HFFc6 (cell line): ENCODE measurements at places on chromosomes 5 and 9. TPM values are rescaled to one million over a fixed set of nuclear protein-coding genes. Genes with fewer than 3 reads are reported as not detected.

CCDC180 gene
- total RNA-seq, result 0.77 to 1.1 TPM (median 0.85 TPM) in 3 replicates

RANBP3L gene
- not detected in 2 replicates for total RNA-seq

DNA sequence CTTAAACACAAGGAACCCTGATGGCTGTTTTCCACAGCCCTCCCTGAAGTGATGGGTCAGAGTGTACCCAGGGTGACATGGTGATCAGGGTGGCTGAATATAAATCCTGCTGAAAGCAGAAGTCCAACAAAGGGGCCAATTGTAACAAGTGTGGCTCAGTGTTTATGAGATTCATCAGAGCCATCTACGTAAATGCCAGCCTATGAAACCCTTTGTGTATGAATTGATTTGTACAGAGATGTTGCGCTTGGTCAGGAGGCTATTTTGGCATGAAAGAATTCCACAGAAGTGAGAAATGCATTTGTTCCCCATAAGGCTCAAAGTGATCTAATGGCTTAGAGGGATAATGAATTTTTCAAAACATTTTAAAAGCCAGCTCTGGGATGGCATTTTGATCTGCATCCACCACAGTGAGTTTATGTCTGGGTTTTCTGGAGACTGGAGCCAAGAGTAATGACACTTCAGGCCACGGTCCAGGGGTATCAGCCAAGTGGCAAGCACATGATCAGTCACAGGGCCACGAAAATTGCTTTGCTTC is 12.4 kb downstream of the PRUNE2 start:
- no peaks in the 10 kb centered on the region for H3K4me1 ChIP-seq
- H3K4me3 ChIP-seq, result no peak overlapping the region
- H3K27ac ChIP-seq, result no peak overlapping the region

THBS4 gene
- total RNA-seq, result 0.58 to 0.82 TPM (median 0.68 TPM) in 3 replicates

DNA sequence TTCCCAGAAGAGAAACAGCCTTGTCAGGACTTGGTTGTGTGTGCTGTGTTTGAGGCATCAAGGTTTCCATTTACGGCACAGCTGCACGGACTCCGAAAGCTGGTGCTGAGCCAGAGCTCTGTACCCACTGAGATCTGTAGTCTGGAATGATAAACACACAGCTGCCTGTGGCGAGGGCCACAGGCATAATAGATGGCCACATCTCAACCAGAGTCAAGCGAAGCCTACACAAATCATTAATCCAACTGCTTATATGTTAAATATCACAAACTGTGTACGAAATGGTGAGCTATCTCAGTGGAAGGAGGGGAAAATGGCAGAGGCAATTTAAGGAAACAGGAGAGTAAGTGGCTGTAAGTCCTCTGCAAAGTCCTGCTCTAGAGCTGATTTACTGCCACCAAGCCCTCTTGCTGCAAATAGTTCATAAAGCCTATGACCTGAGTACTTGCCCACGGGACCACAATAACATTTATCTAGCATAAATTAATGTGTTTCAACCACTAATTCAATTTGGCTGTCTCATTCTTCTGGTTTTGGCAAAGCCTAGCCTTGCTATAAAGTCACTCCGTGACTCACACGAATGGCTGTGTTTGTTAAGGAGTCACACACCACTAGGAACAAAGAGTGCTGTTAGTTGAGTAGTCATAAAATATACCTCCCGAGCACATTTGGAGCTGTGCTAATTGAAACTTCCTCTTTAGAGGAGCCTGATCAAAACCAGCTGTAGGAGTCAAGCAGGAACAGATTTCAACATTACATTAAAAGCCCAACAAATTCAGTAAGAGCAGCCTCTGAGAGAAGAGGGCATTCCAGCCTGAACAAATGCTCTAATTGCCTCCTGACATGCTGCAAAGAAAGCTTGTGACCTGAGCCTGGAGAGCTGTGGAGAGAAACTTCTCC is 738.6 kb upstream of the ZNF608 start:
- H3K4me1 ChIP-seq, result peaks cover 41% of the 10 kb centered on the region
- H3K36me3 ChIP-seq, result 0 out of 2 replicates have a peak, but pooled peaks cover 5% of the 10 kb centered on the region
- H3K27ac ChIP-seq, result peak overlapping the region; percentile 70
- DNase-seq, result peak; percentile 97
- peak overlapping the region; percentile 58 for H3K4me3 ChIP-seq
- peaks cover 13% of the 10 kb centered on the region for H3K27me3 ChIP-seq

DNA sequence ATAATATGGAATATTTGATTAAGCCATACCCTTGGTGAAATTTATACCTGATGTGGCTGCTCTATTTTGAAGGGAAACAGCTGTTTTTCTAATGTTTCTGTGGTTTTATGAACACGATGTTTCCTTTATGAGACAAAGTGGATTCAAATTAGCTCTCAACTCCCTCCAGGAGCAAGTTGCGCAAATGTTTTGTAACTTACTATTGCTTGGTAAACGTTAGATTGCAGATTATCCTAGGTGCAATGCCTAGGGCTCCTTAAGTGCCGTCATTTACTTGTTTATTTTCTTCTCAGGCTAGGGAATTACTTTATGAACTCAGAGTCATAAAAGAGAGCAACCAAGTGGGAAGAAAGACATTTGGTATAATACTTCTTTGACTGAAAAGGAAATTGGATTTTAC is 763.1 kb downstream of the TAF11L14 start:
- H3K27me3 ChIP-seq, result no peaks in the 10 kb centered on the region
- H3K4me1 ChIP-seq, result no peaks in the 10 kb centered on the region
- H3K27ac ChIP-seq, result no peak overlapping the region
- no peak for DNase-seq

- H3K36me3 ChIP-seq, result no peaks in the 10 kb centered on the region
- no peak for DNase-seq
- H3K27ac ChIP-seq, result no peak overlapping the region
- no peak overlapping the region for H3K4me3 ChIP-seq
- no peaks in the 10 kb centered on the region for H3K4me1 ChIP-seq
Observed at GRCh38 chr5:159588941-159589340, 258.7 kb upstream of the IL12B start.

MORN5 gene
- total RNA-seq, result not detected in 3 replicates

PCDHGB5 gene
- total RNA-seq, result 8.9 to 14.6 TPM (median 12.3 TPM) in 3 replicates

- no peak overlapping the region for H3K4me3 ChIP-seq
- no peaks in the 10 kb centered on the region for H3K36me3 ChIP-seq
- H3K27me3 ChIP-seq, result peaks cover 3% of the 10 kb centered on the region
- peaks cover 75% of the 10 kb centered on the region for H3K4me1 ChIP-seq
Observed at GRCh38 chr9:127972236-127972871, 8.4 kb downstream of the EEIG1 start.

DNA sequence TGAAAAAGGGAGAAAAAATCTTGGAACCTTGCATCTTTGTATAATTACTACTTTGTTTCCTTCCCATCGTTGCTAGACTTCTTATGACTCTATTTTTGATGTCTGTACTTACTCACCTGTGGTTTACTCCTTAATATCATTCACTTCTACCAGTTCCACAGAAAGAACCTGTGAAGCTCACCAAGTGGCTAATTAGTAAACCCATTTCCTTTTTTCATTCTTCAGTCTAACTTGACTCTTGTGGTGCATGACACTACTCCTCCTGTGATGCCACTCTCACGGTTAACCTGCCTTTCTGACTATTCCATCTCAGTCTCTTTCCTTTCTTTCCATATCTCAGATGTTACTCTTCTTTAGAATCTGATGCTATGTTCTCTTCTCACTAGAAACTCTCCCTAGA is 14.6 kb downstream of the RECK start:
- peaks cover 37% of the 10 kb centered on the region for H3K4me1 ChIP-seq
- H3K36me3 ChIP-seq, result peaks cover 32% of the 10 kb centered on the region; the same call in 1 of the 2 replicates
- no peak overlapping the region for H3K27ac ChIP-seq
- H3K4me3 ChIP-seq, result no peak overlapping the region
- no peaks in the 10 kb centered on the region; the same call in 1 of the 2 replicates for H3K27me3 ChIP-seq

DNA sequence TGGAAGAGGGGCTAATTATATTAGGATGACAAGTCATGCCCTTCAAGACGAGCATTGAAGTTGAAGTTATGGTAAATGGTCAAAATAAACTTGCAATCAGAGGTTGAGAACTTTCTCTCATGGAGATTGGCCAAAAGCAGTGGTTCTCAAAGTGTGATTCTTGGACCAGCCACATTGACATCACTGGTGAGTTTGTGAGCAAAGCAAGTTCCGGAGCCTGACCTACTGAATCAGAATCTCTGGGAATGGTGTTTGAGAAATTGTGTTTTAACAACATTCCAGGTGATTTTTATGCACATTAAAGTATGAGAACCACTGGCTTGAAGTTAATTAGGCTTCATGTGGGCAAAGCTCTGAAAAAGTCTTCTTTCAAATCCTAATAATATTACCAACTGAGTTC is 403.5 kb downstream of the ZSWIM6 start:
- no peaks in the 10 kb centered on the region for H3K36me3 ChIP-seq
- no peak for DNase-seq
- H3K27ac ChIP-seq, result no peak overlapping the region; the same call in 1 of the 2 replicates
- peaks cover 32% of the 10 kb centered on the region for H3K4me1 ChIP-seq
- peaks cover 3% of the 10 kb centered on the region for H3K27me3 ChIP-seq
- no peak overlapping the region for H3K4me3 ChIP-seq

GRCh38 chr9:127418037-127418471 is 6.1 kb upstream of the ZNF79 start:
- no peaks in the 10 kb centered on the region; the same call in 1 of the 2 replicates for H3K27me3 ChIP-seq
- no peak for DNase-seq
- peaks cover 32% of the 10 kb centered on the region for H3K4me1 ChIP-seq
- no peak overlapping the region for H3K4me3 ChIP-seq
- no peak overlapping the region for H3K27ac ChIP-seq

DNA sequence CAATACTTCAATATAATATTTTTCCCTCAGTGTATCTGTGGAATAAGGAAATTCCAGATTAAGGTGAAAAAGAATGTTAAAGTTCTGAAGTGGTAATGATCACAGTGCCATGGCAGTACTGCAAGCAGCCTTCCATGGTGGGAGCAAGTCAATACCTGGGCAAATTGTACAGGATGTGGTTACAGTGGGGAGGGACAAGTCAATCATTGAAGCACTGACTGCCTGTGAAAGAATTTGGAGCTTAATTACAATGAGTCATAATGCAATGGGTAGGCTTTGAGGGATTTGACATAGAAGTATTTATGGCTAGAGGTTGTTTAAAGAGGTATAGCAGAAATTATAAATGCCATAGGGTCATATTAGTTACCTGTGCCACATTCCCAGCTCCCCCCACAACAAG is 786.5 kb upstream of the ACO1 start:
- no peaks in the 10 kb centered on the region for H3K36me3 ChIP-seq
- no peak for DNase-seq
- H3K27ac ChIP-seq, result no peak overlapping the region
- no peaks in the 10 kb centered on the region for H3K27me3 ChIP-seq
- H3K4me3 ChIP-seq, result no peak overlapping the region
- H3K4me1 ChIP-seq, result no peaks in the 10 kb centered on the region

NR6A1 gene
- 0.08 to 0.24 TPM (median 0.14 TPM) in 3 replicates for total RNA-seq

DNA sequence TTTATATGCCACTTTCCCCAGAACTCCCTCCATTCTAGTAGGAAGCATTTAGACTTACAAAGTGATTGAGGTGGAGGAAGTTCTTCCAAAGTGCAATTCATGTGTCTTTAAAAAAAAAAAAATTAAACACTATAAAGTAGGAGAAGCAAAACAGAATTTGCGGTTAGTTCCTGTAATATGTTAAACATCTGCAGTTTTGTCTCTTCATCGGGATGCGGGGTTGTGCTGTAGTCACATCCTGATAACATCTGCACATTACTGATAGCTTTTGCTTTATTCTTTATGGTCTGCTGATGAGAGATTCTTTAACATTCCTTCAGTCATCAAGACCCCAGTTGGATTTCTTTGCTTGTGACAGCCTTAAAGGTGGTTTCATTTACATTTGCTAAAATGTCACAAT is 694.3 kb downstream of the NR2F1-AS1 start:
- H3K36me3 ChIP-seq, result peaks cover 9% of the 10 kb centered on the region
- no peak for DNase-seq
- peak overlapping the region; percentile 44 for H3K4me3 ChIP-seq
- peaks cover 57% of the 10 kb centered on the region for H3K4me1 ChIP-seq

TMEM174 gene
- not detected in 3 replicates for total RNA-seq

- no peak for DNase-seq
- no peaks in the 10 kb centered on the region; the same call in 1 of the 2 replicates for H3K4me1 ChIP-seq
- peaks cover 5% of the 10 kb centered on the region for H3K27me3 ChIP-seq
- no peaks in the 10 kb centered on the region for H3K36me3 ChIP-seq
Observed at GRCh38 chr5:125333416-125333815, 587.0 kb upstream of the ZNF608 start.

ADRB2 gene
- 2.5 to 4.0 TPM (median 3.7 TPM) in 3 replicates for total RNA-seq

NPR3 gene
- 25.2 to 51.1 TPM (median 43.0 TPM) in 3 replicates for total RNA-seq

FAM151B gene
- total RNA-seq, result 2.1 to 2.8 TPM (median 2.2 TPM) in 3 replicates

DNA sequence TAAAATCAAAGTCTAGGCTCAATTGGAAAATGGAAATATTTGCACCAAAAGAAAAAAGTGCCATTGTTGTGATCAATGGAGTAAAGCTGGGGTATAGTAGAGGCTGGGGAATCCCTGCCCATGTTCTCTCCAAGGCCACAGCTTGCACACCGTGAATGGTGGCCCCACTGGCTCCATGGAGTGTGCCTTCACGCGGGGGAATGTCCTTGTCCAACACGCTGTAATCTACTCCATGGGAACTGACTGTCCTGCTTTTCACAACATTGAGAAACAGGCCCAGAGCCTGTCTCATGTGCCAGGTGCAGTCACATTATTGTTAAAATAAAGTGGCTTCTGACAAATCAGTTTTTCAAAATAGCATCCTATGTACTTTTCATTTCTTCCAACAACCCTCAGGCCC is 33.1 kb upstream of the ITGA2 start:
- H3K36me3 ChIP-seq, result peaks cover 14% of the 10 kb centered on the region; the same call in 1 of the 2 replicates
- no peak for DNase-seq
- H3K4me1 ChIP-seq, result peaks cover 36% of the 10 kb centered on the region

DNA sequence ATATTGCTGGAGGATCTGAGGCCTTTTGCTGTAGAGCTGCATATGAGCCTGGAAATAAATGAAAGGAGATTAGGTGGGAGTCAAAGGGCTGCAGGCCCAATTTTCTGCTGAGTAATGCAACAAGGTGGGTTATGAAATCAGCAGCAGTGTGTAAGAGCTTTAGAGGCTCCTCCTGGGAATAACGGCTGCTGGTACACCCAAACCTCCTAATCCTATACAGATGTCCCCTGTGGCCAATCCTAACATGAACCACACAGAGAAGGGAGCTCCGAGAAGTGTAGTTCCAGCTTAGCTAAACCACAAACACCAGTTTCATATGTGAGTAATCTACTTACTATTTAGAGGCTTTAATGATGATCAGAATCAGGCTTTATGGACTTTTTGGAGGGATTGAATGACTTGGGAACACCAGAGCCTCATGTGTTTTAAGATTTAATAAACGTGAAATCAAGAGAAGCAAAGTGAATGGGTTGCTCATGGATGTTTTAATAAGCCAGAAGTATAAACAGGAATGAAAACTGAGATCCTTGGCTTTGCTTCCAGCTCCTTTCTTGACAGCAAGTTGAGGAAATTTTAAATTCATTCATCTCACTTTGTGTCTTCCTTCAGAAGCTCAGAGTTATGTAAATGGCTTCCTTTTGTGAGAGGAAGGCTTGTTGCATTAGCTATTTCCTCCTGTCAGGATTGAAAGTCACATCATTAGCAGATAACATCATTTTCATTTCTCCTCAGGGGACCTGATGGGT is 437.5 kb downstream of the TMEM232 start:
- no peaks in the 10 kb centered on the region for H3K4me1 ChIP-seq
- peaks cover 2% of the 10 kb centered on the region; the same call in 1 of the 2 replicates for H3K27me3 ChIP-seq
- no peaks in the 10 kb centered on the region for H3K36me3 ChIP-seq

TTC16 gene
- total RNA-seq, result not detected in 3 replicates
